ENCODE measurements at places on chromosomes 7 and 10.
A peak's percentile ranks its signal among the peaks of the same experiment; 100 is the strongest.

DNA sequence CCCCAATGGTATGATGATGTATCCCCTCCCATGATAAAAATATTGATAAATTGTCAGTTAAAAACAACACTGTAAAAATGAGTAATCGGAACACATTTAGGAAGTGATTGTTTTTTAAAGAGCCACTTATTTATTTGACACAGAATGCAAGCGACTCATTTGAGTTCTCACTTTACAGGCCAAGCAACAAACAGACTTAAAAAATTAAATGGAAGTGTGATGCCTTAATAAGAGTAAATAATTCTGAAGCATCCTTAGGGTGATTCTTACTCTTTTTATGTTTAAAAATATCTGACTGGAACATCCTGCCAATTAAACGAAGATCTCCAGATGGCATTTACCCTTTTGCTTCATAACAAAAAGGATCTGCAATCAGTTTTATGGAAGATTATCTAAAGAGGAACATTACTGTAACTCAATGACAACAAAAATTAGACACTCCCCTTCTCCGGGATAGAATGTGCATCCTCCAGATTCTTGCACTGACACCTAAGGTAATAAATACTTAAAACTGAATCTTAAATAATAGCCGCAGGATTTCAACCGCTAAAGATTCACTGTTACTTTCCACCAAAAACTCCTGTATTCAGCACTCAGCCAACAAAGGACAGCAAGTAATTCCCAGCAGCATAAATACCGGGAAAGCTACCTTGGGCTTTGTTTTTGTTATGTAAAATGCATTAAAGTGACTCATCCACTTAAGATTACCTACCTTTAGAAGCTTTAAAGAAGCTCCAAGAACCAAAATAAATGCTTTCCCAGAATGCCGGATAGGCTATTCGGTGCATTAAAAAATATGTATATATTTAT, 1.7 kb downstream of the CACNA2D1 start:
- DNase-seq, result no peak

DNA sequence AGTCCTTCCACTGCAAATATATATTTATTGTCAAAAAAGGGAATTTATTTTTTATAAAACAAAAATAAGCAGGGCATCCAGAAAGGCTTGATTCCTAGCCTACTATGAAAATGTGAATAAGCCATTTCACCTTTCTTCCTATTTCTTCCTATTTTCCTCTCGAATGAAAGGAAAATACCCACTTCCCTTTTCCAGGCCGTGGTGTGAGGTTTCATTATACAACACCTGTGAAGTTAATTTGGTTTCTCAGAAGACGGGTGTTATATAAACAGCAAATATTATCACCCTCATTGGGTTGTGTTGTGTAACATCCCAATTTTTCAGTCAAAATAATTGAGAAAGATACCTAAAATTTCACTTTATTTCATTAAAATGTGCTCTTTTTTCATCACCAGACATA, 214.3 kb downstream of the DGKB start:
- DNase-seq, result no peak

DNA sequence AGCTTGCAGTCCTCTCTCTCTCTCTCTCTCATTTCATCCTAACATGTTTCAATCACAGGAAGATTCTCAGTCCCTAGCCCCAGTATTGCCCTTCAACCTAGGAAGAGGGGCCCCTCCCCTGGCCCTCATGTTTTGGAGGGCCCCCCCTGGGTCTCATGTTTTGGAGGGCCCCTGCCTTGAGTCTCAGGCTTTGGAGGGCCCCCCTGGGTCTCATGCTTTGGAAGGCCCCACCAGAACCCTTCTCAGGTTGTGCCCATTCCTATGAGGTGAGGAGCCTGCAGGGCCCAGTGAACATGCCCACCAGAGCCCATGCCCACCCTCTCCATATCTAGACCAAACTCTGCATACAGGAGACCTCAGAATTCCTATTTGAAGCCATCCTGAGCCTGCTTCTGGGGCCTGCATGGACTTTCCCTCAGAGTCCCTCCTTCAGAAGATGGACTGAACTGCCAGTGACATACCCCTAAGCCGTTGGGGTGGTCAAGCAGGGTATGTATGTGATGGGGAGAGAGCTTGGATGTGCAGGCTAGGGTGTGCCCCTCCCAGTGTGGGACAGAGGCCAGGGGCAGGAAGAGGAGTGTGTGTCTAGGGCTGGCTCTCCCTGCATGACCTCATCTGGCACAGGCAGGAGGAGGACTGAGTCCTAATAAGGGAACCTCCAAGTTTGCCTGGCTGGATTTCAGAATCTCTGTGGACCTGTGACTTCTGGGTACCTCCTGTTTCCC, 8.1 kb upstream of the VDAC2 start:
- no peak for DNase-seq

DNA sequence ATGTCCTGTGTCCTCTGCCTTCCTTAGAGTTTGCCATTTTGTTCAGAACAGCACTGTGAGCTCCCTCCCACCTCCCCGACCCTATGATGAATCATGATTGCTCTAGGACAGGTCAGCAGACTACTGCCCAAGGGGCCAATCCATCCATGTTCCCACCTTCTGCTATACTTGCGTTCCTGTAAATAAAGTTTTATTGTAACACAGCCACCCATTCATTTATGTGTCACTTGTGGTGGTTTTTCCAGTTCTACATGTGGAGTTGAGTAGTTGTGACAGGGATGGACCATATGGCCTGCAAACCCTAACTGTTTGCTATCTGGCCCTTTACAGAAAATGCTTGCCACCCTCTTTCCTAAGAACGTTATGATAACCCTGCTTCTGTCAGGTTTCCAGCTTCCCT, 387.8 kb downstream of the SDK1 start:
- no peak for DNase-seq

- DNase-seq, result no peak
Measured at GRCh38 chr10:65670087-65670486, 1255.7 kb upstream of the LRRTM3 start.

DNA sequence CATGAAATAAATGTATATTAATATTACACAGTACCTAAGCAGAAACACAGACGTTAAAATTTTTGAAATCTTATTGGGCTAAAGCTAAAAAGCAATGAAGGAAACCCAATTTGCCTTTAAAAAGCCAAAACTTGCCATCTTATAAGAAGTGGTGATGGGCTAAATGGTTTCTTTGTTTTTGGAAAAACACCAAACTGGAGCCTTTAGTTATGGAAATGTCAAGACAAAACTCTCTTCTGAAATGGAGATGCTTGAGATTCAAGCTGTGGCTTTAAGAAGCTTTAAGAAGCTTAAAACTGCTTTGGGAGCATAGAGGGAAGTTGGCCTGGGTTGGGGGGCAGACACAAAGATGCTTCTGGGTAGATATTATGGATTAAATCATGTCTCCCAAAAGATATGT, 277.0 kb downstream of the GFRA1 start:
- no peak for DNase-seq

- DNase-seq, result peak; percentile 82
Measured at GRCh38 chr10:104076743-104077160, 8.9 kb downstream of the COL17A1 start.

GRCh38 chr10:26573674-26574073, 123.8 kb upstream of the PDSS1 start:
- no peak for DNase-seq

DNA sequence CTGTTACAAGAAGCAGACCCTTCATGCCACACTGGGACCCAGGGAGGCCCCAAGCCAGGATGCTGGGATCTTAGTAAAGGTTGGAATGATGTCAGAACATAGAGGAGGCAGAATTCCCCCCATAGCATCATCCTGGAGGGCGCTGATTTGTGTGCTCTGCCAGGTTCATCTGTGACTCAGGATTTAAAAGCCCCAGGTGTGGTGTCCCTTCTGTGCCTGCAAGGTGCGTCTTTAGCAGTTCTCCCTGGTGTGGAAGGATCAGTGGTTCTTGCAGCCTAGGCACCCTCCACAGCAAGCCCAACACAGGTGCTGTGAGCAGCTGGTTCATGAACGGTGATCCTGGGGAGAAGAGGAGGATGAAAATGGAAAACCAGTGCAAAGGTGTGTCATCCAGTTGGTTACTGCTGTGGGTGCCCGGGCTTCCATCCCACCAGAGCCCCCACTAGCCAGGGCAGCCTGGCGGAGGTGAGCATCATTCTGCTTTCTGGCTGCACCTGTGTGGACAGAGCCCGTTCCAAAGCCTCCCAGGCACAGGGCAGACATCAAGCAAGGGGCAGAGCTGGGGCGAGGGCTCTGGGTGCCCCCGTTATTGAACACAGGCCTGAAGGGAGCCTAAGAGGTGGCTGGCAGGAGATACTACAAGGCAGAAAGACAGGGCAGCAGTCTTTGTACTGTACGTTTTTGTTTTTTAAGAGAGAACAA, 49.5 kb downstream of the IKZF1 start:
- DNase-seq, result no peak

DNA sequence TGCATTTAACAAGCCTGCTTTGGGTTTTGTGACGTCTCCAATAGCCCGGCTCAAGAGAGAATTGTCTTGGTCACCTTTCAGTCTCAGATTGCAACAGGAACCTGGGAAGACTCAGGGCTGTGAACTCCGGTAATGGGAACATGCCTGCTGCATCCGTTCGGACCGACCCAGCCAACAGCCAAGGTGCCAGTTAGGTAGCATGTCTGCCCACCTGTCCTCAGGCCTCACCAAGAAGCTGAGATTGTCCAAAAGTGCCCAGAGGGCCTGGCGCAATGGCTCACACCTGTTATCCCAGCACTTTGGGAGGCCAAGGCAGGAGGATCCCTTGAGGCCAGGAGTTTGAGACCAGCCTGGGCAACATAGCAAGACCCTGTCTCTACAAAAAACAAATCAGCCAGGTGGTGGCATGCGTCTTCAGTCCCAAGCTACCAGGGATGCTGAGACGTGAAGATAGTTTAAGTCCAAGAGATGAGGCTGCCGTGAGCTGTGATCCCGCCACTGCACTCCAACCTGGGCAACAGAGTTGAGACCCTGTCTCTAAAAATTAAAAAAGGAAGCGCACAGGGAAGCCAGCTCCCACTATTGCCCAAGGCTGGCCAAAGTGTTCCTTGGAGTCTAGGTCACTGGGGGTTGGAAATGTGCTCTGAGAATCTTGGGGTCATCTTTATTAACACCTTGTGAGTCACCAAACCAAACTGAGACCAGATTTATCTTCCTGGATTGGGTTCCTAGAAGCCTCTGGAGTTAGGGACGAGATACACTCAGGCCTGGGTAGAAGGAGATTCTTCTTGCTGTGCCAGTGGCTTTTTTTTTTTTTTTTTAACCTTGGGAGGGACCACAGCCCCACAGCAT, 26.9 kb downstream of the BAG3 start:
- DNase-seq, result no peak

- DNase-seq, result no peak
Measured at GRCh38 chr7:143811-144453, 48.4 kb upstream of the FAM20C start.

- DNase-seq, result no peak
Measured at GRCh38 chr10:126504063-126504760, 115.9 kb upstream of the ADAM12 start.

GRCh38 chr10:3473271-3473670, 300.7 kb upstream of the PITRM1 start:
- DNase-seq, result no peak

- no peak for DNase-seq
Measured at GRCh38 chr7:137386966-137387365, 43.4 kb upstream of the PTN start.

- no peak for DNase-seq
Measured at GRCh38 chr10:87578842-87579401, 74.2 kb downstream of the MINPP1 start.
